Right atrium auricular region (tissue), 2 donors: ENCODE measurements at places on chromosomes 11 and 22. TPM values are rescaled to one million over a fixed set of nuclear protein-coding genes. Genes with fewer than 3 reads are reported as not detected.

Gene GAB4
- not detected for total RNA-seq

Gene MRGPRX4
- total RNA-seq = not detected

Gene PKDREJ
- total RNA-seq = 0.07 TPM

Gene MMP20
- not detected for total RNA-seq

Gene CATSPERZ
- not detected for total RNA-seq

DNA sequence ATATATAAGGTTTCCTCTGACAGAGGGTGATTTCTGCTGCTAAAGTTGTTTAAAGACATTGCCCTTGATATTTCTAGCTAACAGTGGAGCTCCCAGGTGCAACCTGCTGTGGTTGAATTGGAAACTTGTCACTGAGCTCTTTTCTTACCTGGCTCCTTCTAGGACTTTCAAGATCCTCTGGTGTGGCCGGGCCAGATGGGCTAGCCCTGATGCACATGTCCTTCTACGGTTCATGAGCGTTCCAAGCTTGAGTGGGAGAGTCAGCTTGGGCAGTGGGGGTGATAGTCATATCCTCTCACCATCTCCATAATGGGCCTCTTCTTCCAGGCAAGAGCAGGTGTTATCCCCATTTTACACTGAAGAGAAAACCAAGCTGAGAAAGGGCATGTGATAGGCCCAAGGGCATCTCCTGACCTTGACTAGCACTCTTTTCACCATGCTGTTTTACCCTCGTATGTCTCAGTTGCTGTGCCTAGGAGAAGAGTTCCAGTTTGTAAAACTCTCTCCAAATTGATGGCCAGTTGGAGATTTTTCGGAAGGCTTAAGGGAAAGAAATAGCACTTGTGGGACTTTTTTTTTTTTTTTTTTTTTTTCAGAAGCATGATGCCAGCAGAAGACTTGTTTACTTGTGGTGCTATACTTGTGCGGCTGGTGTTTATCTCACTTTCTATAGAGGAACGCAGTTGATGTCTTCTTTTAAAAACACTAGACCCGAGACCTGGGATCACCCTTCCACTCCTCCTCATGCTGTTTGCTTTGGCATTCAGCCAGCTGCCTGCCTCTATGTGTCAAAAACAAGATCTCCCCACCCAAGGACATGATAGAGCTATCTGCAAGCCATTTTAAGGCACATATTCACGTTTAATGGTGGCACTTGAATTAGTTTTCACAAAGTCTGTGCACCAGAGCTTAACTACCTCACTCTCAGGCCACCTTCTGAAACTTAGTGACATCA lies 32.6 kb downstream of the TEAD1 start:
- no peak for DNase-seq

DNA sequence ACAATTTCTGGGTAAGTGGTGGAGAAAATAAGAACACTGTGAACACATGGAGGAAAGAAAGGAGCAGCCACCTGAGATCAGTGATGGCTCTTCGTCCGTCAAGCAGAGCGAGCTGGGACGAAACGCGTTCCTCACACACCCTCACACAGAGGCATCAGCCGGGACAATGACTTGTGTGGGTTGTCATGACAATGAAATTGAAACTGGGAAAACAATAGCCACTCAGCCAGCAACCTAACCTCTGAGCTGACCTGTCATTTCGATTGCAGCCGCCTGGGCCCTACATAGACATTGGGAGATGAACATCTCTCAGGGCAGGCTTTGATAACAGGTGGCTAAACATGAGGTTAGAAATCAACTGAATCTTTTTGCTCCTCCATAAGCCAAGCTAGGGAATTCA lies 51.3 kb downstream of the TRIM29 start:
- no peak for DNase-seq

- DNase-seq = no peak
These were observed 4.2 kb downstream of the RAB3IL1 start for GRCh38 chr11:61912991-61913698.

DNA sequence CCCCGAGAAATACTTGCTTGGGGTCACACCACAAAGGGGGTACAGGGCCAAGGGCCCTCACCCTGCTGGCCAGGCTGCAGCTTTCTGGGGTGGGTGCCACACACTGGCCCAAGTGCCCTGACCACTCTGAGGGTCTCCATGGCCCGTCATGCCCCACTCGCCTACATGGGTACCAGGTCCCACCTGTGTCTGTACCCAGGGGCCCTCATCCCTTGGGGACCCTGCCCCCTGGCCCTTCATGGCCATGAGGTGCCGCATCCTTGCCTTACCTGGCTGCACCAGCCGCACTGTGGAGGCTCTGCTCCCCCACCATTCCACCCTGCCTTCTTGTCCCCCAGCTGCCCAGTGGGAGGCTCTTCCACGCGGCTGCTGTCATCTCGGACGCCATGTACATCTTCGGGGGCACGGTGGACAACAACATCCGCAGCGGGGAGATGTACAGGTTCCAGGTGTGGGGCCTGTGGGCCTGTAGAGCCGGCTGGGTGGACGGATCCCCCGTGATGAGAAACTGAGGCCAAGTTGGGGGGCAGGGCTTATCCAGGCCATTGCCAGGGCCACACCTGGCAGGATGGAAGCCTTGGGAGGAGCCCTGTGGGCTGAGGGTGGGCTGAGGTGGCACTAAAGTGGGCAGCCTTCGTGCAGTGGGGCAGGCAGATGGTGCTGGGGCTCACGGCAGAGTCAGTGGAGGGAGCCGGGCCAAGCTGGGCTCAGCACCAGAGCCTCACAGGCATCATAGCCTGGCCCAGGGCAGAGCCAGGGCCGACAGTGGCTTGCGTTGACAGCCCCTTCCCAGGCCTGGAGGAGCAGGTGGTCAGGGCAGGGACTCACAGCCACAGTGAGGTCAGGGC lies 9.2 kb downstream of the THAP7 start:
- no peak for DNase-seq

DNA sequence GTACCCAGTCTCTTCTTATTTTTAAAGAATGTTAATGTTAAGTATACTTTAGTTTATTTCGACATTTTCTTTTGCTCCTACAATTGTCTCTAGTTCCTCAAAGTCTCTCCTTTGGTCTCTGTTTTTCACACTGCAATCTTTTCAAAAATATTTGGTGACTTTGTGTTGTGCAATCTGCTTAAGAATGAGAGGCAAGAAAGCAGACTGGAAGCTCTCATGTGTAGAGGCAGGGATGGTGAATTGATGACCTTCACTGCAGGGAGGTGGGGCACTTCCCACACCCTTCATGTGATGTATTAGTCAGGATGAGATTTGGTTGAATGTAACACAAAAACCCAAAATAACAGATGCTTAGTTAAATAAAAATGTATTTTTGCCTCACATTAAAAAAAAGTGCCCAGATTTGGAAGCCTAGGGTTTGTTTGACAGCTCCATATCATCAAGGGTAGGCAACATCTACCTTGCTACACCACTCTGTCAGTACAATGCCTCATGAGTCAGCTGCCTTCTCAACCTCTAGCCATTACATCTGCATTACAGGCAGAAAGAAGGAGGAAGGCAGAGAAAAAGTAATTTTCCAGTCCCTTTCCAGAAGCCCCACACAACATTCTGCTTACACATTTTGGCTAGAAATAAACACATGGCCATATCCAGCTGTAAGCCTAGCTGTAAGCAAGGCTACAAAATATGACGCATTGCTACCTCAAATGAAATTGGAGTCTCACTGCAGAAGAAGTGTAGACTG lies 3.8 kb upstream of the MMP27 start:
- DNase-seq = no peak

GRCh38 chr11:102251423-102251822 lies 65.9 kb upstream of the BIRC3 start:
- no peak for DNase-seq

DNA sequence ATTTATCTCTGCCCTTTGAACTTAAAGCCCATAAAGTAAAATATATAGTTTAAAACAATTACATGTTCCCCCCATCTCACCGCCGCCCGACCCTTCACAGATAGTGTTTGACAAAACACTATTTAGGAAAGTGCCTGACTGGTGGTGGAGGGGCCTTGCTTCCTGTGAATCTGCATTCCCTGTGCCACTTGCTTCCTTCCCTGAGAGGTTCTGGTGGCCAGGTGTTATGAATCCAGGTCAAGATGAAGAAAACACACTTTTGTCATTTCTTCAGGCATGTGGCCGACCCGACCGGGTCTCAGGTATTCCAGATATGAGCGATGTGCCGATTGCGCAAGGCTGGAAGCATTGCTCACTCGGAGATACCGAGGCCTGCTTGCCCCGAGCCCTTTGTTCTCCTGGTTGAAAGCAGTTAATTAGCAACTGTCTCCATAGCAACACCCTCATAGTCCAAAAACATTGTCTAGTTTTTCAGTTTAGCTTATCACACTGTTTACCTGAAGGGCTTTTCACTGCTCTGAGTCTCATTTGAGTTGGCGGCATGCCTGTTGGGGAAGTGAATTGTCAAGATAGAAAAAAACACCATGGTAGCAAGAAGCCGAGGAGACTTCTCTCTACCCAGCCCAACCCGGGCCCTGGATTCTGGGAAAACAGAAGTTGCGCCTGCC lies 128.3 kb downstream of the TEAD1 start:
- peak; percentile 70 for DNase-seq

DNA sequence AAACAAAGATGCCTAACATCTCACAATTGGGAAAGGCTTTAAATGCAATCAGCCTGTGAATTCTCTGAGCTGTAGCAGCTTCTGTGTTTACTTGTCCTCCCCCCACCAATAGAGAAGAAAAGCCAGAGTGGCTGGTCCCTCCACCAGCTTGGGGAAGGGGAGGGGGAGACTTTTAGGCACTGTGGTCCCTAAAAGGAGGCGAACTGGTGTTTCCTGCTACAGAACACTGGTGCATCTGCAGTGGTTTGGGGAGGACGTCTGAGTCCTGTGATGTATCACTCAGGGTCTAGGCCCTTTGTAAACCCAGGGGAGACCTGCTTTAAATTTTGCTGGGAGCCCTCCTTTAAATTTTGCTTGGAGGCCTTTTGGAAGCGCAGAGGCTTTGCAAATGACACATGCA lies 16.9 kb downstream of the TNRC6B start:
- no peak for DNase-seq

GRCh38 chr22:38704654-38705234 lies 1.0 kb upstream of the GTPBP1 start:
- DNase-seq = no peak
